ENCODE measurements at places on chromosomes 2 and 18. TPM values are rescaled to one million over a fixed set of nuclear protein-coding genes. Genes with fewer than 3 reads are reported as not detected.

DNA sequence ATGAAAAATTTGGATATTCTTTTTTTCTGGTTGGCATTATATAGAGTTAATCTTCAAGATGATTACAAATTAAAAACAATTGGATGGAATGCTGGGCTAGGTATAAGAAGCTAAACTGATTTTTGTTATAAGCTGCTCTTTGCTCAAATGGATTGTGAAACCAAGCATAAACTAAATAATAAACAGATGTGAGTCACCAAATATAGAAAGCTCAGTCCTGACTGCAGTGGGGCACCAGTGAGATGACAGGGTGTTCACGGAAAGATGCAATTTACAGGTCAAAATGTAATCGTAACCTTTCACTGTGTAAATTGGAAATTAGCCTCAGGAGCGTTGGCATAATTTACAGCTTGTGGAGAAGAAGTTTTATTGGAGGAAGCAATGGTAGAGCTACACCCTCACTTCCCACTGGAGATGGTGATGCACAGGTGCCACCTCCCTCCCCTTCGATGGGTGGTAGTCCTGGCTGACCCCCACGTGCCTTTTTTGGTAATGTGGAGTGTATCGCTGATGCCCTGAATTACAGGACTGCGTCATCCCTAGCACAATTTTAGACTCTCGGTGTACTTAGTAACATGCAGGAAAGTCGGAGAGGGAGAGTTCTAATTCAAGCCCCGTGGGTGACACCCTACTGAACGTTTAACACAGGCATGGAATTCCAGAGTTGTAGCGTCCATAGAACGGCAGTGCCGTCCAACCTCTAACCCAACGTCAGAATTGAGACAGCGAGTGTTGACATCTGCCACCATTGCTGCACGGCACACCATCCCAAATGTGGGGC, 73.9 kb upstream of the NFATC1 start:
- DNase-seq = no peak

DNA sequence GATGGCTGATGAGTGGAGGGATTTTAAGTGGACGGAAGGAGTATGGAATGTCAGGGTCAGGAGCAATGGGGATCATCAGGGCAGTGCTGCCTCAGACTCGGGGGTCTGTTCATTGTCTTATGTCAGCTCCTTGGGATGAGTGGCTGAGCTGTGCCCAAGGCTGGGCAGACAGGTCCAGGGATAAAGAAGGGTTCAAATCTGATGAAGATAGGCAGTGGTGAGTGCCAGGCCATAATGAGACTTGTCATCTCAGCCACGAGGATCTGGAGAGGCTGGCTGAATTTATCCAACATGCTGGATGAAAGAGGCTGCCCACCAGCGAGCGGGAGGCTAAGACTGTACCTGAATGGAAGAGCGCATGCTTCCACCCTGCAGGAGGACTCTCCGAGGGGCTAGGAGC, 46.3 kb upstream of the APCDD1 start:
- no peak for DNase-seq

The R3HDM1 gene
- total RNA-seq = 41.4 TPM

GRCh38 chr2:103898561-103898960, 955.4 kb upstream of the POU3F3 start:
- no peak for DNase-seq

- DNase-seq = no peak
Observed at GRCh38 chr18:69584429-69584828, 183.7 kb downstream of the DOK6 start.

The VWC2L gene
- not detected for total RNA-seq

DNA sequence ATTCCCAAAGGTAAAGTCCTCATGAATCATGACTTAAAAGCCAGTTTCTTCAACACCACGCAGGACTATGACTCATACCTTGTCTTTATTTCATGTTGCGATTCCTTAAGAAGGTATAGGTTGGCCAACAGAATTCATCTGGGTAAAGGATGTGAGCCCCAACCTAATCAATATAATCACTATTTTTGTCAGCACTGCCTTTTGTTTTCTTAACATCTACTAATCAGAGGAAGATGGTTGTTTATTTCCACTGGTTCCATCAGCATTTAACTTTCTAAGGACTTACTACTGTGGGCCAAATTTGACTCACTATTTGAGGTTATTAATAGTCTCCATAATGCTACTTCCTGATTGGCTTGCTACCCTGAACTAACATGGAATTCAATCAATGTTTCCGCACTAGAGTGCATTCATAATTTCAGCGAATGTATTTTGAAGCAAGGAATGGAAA, 78.6 kb downstream of the SCG2 start:
- no peak for DNase-seq

- DNase-seq = no peak
Observed at GRCh38 chr2:20125164-20125563, 73.7 kb upstream of the LAPTM4A start.
